ENCODE measurements at places on chromosomes 3 and 15.
A peak's percentile ranks its signal among the peaks of the same experiment; 100 is the strongest.

DNA sequence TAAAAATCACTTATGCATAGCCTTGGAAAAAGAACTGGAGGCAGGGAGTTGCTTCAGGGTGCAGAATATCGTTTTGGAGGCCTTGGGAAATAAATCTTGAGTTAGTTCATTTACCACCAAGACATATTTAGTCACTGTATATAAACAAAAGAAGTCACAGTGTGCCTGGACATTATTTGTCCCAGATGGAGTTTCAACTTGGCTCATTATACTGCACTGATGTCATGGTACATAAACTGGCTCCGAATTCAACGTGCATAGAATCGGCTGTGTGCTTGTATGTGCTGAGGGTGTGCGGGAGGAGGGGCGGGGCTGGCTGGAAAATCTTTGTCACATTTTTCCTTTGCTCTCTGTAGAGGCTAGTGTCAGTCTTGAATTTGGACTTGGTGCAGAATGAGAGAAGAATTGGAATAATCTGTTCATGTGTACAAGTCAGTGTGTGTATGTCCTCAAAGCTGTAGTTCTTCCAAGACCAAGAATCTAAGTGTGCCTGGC, 86.6 kb downstream of the FNDC3B start:
- peak; percentile 69 for DNase-seq

- DNase-seq = no peak
Measured at GRCh38 chr15:61518191-61518950, 289.3 kb upstream of the RORA start.

GRCh38 chr3:71546821-71547220, 36.7 kb downstream of the FOXP1 start:
- DNase-seq = no peak

DNA sequence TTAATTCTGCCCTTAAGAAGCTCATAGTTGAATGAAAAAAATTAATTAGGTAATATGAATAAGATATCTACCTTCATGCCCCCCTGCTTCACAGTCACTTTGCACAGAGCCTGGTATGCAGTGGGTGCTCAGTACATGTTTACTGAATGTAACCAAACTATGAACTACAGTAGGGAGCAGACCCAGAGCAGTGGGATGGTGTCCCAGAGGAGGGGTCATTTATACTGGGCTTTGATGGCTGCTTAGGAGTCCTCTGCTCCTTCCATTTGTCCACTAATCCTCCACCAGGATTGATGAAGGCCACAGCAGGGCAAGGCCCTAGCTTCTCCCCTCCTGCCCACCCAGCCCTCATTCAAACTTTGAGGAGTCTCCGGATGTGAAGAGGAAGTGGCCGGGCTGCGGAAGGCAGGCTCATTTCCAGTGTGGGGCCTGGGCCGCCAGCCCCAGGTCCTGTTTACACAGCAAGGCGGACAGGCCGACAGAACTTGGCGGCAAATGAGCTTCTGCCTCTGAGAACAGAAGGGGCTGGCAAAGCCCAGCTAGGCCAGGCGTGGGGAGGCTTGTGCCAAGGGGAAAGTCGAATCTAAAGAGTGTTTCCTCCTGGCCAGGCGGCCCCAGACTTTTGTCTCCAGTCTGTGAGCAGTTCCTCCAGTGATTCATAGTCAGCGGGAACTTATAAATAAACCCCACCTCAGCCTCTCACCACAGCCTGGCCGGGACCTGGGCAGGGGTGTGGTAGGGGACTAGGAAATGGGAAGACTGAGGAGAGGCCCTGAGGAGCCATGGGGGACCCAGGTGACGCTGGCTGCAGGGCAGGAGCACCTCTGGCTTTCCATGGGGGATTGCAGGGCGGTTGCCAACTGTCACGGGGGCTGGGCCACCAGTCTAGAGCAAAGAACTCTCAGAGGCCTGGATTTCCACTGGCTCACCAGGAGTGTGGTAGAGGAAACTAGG, 51.6 kb upstream of the LCTL start:
- peak; percentile 40 for DNase-seq

DNA sequence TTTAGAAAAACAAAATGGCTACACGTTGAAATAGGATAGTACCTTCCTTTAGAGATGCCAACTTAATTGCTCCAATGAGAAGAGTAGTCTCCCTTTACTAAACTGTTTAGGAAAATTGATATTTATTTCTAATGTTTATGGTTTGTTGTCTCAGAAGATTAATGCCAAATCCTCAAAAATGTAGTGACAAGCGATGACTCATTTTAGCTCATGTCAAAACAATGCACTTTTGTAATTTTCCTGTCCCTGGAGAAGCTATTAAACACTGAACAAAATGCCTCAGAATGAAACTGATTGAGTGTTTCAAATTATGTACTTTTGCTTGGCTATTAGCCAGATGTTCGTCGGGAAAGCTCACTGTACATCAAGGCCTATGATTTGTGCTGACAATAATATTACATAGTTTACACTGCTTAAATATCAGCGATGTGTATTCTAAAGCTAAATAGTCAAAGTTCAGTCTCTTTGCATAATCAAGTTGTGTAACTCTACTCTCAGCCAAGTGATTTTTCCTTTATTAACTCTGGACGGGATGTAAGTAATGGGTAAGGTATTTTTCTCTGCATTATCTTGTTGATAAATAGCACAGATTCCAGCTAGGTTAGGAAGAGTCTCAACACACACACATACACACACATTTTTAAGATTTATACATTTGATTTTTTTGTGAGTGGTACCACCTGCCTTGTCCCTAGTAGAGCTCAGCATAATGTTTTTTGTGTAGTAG, 83.7 kb downstream of the CMSS1 start:
- DNase-seq = peak; percentile 78

Data from NCI-H69 (cell line).